IMR-90 (cell line): ENCODE measurements at places on chromosomes 7 and 10.

DNA sequence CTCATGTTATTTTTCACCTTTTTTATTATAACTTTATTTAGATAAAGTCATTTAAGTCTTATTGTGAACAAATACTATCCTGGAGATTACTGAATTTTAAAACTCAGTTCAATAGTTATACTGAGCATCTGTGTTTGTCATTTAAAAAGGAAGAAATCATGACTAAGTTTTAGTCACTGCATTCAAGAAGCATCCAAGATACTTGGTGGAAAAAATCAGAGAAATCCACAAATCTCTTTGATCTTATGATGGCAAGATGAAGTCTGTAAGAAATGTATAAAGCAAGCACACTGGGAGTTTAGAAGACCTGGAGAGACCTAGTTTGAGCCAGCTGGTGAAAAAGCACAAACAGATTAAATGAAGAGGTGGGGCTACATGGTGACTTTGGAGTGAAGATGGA lies 529.8 kb upstream of the IGFBP3 start:
- peak; percentile 55 for DNase-seq

- no peak for DNase-seq
Measured at GRCh38 chr7:54390565-54390964, 151.6 kb upstream of the VSTM2A start.

DNA sequence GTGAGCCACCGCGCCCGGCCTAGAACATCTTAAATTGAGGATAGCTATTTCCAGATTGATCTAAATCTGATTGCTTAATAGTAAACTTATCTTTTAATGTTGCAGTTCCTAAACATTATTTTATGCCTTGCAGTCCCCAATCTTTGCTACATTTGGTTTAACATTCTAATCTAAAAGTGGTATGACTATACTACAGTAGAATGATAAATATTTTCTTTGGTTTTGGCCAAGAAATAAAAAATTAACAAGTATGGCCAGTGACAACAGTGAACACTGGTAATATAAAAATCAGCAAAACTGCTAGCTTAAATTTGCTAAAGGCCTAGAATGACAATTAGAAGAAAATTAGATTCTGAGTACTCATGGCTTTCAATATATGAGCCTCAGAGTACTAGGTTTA lies 73.5 kb downstream of the CDK6 start:
- DNase-seq = no peak

GRCh38 chr10:48274636-48275035 lies at the start of gene FRMPD2:
Gene FRMPD2 (minus strand): TSS chr10:48274696. CDS start chr10:48274567, 129 bp downstream.
- no peak for DNase-seq

GRCh38 chr10:46328853-46329689 lies 42.3 kb downstream of the ANTXRL start:
- DNase-seq = no peak

DNA sequence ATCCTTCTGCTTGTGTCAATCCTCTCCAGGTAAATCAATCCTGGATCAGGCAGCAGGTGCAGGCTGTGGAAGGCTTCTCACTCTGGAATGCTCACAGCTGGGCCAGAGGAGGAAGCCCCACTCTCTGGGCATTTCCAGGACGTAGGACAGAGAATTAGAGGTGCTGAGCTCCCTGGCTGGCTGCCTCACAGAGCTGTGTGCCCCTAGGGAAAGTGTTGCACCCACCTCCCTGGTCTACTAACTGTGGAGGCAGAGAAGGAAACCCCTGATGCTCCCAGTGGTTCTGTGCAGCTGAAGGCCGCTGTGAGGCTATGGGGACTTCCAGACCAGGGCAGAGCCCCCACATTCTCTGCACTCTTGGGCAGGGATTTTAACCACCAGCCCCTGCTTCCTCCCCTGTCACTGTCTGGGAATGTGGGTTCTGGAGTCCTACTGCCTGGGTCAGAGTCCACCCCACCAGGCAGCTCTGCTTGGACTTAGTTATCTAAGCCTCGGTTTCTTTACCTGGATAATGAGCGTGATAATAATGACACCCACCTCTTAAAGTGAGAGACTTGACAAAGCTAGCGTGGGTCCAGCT lies 73.5 kb upstream of the EEPD1 start:
- no peak for DNase-seq

DNA sequence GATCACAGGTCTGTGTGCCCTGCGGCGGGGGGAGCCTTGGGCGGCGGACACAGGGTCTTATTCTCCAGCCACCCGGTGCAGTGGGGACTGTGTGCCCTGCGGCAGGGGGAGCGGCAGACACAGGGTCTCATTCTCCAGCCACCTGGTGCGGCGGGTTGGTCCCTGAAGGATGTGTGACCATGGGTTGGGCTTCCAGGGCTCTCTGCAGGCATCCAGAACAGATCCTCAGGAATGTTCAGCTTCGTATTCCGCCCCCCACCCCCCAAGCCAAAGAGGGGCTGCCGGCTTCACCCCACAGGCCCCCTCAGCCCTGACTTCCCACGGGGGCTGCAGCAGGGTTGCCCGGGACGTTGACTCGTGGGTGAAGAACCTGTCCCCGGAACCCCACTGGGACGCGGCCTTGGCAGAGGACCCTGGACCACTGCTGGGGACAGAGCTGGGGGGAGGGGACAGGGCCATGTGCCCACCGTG lies 154.5 kb upstream of the PPP2R2D start:
- DNase-seq = no peak

GRCh38 chr10:1264001-1264400 lies 207.8 kb downstream of the WDR37 start:
- DNase-seq = no peak

GRCh38 chr7:55365675-55366460 lies 731 bp downstream of the LANCL2 start:
- DNase-seq = peak; percentile 96

GRCh38 chr10:22686347-22686746 lies 28.0 kb downstream of the PIP4K2A start:
- no peak for DNase-seq

GRCh38 chr10:6406220-6407033 lies 173.6 kb downstream of the PRKCQ start:
- DNase-seq = peak; percentile 37

DNA sequence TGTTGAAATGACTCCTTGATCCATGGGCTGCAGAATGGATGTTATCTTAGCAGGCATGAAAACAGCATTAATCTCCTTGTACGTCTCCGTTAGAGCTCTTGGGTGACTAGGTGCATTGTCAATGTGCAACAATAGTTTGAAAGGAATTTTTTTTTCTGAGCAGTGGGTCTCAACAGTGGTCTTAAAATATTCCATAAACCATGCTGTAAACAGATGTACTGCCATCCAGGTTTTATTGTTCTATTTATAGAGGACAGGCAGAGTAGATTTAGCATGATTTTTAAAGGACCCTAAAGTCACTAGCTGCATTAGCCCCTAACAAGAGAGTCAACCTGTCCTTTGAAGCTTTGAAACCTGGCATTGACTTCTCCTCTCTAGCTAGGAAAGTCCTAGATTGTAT lies 64.0 kb downstream of the NRF1 start:
- no peak for DNase-seq

DNA sequence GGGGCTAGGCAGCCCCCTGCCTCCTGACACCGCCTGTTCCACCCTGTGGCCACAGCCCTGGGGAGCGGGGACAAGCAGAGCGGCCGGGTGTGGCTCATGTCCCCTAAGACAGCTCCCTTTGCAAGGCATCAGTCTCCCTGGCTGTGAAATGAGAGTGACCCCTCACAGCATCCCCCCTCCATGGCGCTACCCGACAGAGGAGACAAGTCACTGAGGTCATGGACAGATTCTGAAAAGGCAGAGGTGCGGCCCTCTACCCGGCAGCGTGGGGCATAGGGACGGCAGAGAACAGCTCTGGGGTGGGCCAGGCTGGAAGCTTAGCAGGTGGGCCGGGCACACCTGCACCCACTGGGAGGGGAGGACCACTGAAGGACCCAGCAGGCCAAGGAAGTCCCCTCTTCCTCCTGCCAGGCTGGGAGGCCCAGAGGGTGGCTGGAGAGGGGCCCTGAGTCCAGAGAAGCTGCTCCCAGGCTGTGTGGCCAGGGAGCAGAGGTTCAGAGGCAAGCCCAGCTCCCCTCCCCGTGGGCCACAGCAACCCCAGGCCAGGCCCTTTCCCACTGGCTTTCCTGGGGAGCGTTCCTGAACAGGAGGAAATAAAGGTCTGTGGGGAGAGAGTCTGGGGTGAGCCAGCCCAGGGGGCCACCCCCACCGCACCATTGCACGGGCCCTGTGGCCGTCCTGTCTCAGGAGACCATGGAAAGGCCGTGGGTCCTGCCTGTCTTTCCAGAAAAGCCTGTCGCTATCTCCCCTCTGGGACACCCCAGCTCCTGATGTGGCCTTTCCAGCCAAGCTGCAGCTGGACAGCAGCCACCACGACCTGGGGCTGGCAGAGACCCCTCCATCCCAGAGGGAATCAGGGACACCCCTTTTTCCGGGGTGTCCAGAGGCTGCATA lies 1.7 kb downstream of the ADAP1 start:
- no peak for DNase-seq

GRCh38 chr10:30398788-30399187 lies 35.2 kb upstream of the MAP3K8 start:
- DNase-seq = no peak

GRCh38 chr10:101112799-101113594 lies 18.1 kb upstream of the TLX1 start:
- DNase-seq = no peak

GRCh38 chr7:111199643-111200042 lies 108.7 kb downstream of the LRRN3 start:
- DNase-seq = peak; percentile 1

DNA sequence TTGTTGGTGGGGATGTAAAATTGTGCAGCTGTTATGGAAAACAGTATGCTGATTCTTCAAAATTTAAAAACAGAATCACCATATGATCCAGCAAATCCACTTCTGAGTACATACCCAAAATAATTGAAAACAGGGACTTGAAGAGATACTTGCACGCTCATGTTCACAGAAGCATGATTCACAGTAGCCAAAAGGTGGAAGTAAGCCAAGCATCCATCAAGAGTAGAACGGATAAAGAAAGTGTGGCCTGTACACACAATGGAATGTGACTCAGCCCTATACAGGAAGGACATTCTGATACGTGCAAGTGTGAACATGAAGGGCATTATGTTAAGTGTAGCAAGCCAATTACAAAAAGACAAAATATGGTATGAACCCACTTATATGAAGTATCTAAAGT lies 696.7 kb upstream of the CELF2 start:
- peak; percentile 71 for DNase-seq

- no peak for DNase-seq
Measured at GRCh38 chr10:104268405-104268712, 625 bp upstream of the GSTO2 start.

- peak; percentile 55 for DNase-seq
Measured at GRCh38 chr7:17058568-17058967, 176.8 kb upstream of the AGR3 start.

DNA sequence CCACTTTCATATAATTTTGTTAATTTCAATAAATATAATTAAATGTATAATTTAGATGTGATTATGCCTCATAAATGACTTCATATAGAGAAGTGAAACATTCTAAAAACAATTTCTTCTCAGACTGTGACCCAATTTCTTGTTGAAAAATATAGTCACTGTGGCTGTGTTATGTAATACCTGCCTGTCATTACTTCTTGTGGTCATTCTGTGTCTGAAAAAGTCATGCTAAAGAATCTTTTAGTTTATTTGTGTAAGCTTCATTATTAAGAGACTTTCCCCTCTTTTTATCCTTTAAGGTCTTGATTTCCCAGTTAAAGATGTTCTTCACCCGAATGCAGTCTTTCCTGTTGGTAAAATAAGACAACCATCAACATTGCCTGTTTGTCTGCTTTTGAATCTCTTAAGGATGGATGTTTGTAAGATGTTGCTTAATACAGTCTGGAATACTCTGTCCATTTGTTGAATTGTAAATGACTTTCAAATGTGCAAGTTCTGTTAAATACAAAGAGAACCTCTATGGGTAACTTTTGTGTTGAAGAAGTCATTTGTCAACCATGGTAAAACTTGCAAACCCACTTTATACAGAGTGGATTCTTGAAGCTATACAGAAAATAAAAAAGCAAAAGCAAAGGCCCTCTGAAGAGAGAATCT lies 16.0 kb downstream of the KAT6B start:
- DNase-seq = peak; percentile 37

GRCh38 chr10:13831711-13832141 lies 245.0 kb downstream of the PRPF18 start:
- no peak for DNase-seq
